ENCODE measurements at places on chromosomes 7 and 10.

DNA sequence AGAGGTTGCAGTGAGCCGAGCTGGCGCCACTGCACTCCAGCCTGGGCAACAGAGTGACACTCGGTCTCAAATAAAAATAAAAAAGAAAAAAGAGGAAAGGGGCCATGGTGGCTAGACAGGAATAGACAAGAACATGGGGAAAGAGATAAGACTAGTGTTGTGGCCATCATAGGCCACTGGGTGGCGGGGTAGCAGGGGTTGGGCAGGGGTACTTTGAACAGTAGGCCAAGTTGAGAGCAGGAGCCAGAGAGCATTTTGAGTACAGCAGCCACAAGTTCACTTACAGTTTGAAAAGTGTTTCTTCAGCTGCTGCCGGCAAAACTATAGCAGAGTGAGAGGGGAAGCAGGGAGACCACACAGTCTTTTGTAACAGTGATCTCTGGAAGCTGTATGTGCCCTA, 656.0 kb downstream of the CNTNAP2 start:
- DNase-seq: no peak

- DNase-seq: no peak
Observed at GRCh38 chr7:6416516-6417145, 31.1 kb downstream of the DAGLB start.

DNA sequence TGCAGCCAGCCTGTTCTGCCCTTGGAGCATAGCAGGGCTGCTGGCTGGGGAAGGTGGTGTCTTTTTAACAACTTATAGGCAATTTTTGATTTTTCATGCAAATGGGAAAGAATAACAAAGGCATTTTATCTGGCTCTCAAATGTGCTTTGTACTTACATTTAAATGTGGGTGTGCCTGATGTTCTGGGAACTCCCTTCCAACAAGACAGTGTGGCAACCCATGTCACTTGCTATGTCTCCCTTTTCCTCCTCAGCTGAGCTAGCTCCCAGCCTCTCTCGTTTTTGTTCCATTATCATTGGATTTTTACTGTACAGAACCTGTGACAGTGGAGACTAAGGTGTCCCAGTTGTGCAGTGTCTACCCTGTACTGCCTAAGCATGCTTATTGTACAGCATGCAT, 93.5 kb upstream of the PDCD4 start:
- DNase-seq: no peak

DNA sequence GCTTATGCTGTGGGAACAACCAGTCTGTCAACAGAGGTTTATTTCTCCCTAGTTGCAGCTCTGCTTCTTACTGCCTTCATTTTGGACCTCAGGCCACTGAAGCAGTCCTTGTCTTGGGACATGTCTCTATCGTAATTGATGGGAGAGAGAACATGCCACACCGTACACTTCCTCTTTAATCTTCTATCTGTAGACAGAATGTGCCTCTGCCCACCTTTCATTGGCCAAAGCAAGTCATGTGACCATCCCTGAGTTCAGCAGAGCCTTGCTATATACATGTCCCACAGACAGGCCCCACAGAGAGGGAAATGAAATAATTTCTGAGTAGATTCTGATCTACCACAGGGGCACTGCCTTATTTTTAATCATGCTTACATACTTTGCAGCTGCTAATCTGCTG, 98.0 kb downstream of the KCND2 start:
- no peak for DNase-seq

DNA sequence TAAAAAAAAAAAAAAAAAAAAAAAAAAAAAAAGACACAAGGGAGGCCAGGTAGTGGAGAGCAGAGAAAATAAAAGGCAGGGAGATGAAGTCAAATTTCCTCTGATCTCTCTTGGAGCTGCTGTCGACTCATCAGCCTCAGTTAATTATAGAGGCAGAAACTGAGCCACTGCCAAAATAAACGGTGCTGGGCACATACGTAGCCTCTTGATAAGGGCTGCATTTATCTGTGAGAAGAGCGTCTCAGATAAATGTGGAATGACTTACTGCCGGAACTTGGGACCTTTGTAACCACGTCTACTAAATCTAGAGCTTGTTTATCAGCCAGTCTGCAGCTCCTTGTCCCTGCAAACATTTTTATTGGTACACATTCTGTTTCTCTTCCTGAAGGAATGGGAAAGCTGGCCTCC, 162.3 kb downstream of the BAMBI start:
- DNase-seq: no peak

GRCh38 chr10:125128397-125129075, 31.8 kb downstream of the CTBP2 start:
- no peak for DNase-seq
